ENCODE measurements at places on chromosomes 3 and 15. TPM values are rescaled to one million over a fixed set of nuclear protein-coding genes. Genes with fewer than 3 reads are reported as not detected.

DNA sequence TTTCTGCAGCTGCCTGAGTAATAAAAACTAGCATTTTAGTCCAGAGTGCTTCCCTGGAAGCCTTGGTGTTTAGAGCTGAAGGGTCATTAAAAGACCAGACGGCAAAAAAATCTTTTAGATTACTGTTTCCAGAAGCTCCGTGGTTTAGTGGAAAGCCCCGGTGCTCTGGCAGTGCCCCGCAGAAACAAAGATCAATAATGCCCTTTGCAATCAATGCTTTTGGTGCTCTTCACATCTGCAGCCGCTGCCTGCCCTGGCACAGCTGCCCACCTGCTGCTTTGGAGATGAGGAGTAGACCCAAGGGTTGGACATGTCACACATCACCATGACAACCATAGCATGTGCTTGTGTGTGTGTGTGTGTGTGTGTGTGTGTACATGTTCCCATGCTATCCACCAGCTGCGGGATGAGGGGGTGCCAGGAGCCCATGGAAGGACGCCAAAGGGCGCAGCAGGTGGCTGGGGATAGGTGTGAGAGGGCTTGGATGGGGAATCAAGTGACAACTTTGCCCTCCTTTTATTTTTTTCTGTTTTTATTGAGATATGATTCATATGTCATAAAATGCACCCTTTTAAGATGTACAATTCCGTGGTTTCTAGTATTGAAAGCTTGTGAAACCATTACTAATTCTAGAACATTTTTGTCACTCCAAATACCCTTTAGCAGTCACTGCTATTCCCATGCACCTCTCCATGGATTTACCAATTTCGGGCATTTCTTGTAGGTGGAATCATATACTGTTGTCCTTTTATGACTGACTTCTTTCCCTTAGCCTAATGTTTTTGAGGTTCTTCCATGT lies 75.7 kb upstream of the KLHL25 start:
- no peak for DNase-seq

DNA sequence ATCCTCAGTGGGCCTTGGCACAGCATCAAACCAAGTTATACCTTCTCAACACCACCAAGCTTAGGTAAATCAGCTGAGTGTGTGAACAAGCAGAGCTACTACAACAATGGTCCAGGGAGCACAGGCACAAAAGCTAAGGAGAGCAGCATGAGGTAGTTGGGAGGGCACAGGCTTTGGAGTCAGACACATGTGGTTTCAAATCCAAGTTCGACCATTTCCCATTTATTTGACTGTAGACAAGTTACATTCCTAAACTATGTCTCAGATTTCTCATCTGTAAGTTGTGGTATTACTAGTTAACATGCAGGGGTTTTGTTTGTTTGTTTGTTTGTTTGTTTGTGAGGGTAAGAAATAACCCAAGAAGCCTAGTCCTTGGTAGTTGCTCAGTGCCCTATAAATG lies 46.9 kb downstream of the MLH1 start:
- DNase-seq: no peak

Gene NSMCE3
- 6.2 TPM for total RNA-seq

GRCh38 chr3:111984636-111985298 lies 5.9 kb downstream of the ABHD10 start:
- no peak for DNase-seq

Gene SLC22A13
- 0.52 TPM for total RNA-seq

Measured in body of pancreas (tissue), 4 donors.